ENCODE measurements at places on chromosomes 7 and 10.
A peak's percentile ranks its signal among the peaks of the same experiment; 100 is the strongest.

DNA sequence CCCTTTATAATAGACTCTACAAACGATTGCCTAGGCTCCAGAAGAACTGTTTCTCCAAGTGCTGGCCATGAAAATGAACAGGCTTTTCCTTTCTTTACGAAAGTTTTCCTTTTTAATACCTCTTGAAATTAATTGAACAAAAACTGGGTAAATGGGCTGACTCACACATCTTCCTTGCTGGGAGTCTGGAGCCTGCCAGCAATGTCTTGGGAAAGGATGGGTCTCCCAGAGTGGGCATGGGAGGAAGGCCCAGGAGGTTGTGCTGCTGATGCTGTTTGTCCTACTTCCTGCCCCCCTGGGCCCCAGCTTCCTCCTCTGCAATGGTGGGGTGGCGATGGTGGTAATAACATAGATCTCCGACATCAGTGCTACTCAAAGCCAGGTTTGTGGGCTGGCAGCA, 174.1 kb downstream of the RPS24 start:
- DNase-seq = no peak

GRCh38 chr7:82714883-82715282, 271.3 kb upstream of the CACNA2D1 start:
- no peak for DNase-seq

DNA sequence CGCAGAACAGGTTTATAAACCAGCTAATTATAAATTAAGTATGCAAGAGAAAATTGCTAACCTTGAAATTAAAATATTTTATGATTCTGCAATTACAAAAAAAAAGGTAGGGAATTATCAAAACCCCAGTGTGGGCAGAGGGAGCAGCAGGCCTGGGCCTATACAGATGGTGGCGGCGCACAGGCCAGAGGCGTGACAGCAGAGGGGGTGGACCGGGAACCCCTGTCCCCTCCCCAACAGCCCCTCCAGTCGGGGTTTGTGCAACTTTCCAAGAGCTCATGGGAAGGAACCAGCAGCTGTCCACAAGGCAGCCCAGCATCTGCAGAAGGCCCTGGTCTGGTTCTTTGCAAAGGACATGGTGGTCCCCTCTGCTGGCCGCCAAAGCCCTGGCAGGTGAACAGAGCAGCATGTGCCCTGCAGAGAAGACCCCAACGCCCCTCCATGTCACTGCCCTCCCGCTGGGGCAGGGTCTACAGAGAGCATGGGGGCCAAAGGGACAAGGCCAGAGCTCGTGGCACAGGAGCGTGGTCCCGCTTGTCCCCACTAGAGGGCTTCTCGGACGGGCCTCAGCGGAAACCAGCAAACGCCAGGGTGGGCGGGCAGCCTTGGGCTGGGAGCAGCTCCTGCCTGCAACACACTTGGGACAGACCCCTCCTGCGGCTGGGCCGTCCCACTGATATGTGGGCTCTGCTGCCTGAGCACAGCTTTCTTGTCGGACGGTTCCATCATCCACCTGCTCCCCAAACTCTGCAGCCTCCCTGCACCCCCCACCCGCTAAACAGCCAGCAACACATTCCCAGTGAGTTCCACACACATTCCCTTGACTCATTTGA, 75.1 kb downstream of the EBF3 start:
- DNase-seq = no peak

DNA sequence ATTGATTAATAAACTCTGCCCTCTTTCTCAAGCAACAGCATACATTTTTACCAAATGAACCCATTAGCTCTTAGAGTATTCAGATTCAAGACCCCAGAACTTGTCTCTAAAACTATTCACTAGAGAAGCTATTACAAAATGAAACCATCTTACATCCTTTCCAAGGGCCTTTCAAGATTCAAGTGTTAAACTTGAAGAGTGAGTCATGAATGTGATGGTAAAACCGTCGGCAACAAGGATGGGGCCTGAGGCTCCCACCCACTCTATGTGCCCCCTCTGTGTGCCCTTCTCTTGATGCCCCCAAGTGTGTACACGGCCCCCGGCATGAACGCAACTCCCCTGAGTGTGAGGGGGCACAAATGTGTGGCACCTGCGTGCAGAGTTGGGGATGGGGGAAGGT, 46.4 kb downstream of the SFMBT2 start:
- no peak for DNase-seq

DNA sequence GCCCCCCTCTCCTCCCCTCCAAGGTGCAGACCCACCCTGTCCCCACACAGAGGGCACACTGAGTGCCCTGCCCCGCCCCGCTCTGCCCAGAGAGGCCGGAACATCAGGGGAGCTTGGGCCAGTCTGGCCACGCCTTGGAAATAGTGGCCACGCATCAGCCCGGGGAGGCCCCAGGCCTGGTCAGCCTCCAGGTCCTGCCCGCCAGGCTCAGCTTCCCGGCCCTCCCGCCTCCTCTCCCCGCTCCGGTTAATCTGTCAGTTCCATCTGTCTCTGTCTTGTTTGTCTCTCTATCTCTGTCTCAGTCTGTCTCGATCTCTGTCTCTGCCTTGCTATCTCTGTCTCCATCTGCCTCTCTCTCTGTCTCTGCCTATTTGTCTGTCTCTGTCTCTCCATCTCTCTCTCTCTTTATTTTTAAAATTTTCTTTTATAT, 28.9 kb upstream of the TNRC18 start:
- DNase-seq = no peak

DNA sequence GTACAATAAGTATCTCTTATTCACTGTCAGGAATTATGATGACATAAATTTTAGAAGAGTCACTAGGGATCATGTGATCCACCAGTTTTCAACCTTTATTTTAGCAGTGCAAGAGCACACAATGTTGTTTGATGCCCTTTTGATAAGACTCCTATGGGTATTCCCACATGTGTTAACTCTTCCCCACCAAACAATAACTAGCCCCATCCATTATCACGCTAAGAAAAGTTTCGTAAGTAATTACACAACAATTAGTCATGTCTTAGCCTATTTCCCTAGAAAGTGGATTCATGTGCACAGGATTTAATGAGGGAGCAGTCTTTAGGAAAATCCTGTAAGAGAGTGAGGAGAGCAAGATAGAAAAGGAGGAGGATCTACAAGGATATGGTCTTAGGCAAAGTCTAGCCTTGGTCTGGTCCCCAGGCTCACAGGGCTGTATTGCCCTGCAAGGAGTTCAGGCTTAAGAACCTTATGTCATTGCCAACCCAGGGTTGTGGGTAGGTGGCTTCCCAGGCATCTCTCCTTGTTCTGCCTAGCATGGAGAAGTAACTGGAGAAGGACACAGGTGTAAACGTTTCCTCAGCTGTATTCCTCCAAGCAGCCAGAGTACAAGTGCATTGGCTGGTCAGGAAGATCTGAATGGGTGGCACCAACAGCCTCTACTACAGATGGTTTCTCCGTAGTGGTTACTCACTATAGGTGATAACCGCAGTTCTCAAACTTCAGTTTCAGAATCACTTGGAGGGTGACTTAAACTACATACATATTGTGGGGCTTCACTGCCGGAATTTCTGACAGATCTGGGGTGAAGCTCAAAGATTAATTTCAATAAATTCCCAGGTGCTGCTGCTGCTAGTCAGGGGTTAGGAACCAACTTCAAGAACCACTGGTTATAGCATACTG, 574.5 kb downstream of the SUGCT start:
- DNase-seq = no peak

DNA sequence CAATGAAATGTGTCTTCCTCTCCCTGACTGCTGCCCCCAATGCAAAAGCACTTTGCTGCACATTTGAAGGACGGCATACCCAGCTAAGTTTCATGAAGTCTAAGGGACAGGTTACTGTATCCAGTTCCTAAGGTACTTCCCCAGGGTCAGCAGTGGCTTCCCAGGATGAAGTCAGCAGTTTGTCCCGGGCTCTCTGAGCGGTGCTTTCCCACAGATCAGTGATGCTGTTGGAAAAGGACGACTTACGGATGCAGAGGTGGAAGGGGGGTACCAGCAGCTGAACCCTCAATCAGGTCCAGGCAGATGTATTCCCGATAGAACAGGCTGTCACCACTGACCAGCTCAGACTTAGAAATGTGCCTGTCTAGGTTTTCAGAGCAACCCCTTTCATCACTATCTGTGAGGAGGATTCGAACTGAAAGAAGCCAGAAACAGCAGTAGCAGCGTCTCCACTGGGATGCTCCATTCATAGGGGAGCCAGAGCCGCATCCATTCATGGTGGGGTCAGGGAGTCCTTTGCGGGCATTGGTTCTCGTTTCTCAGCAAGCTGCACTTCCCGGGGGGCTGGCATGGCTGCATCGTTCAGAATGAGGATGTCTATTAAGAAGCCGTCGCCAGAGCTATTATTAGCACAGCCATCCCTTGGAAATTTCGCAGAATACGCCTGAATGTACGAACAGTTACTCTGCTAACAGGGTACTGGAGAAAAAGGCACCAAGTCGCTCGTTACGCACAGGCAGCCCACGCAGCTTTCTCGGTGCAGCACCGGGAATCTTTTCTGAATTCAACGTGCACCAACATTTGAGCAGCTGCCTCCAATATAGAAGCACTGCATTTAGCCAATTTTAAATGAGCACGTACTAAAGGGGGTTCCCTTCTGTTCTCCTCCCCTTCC, 303.7 kb downstream of the PRPF18 start:
- peak; percentile 37 for DNase-seq

GRCh38 chr10:84160663-84161362, 12.8 kb upstream of the GPR15LG start:
- DNase-seq = no peak

DNA sequence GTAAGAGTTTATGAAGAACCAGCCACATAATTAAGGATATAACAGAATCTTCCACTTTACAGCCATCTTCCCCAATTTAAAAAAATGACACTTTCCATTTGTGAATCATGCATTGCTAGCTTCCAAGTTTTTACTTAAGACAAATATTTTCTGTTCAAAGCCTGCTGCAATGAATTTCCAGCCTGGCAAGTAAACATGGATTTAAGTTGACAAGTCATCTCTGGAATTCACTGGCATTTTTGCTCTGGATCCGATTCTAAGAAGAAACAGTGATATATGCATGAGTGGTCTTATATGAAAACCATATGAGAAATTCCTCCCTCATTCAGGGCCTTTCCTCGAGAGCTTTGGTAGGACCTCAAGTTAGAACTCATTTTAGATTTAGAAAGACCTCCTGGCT, 116.1 kb upstream of the CDCA7L start:
- no peak for DNase-seq

- DNase-seq = no peak
Measured at GRCh38 chr7:107284911-107285479, 116.2 kb downstream of the HBP1 start.

DNA sequence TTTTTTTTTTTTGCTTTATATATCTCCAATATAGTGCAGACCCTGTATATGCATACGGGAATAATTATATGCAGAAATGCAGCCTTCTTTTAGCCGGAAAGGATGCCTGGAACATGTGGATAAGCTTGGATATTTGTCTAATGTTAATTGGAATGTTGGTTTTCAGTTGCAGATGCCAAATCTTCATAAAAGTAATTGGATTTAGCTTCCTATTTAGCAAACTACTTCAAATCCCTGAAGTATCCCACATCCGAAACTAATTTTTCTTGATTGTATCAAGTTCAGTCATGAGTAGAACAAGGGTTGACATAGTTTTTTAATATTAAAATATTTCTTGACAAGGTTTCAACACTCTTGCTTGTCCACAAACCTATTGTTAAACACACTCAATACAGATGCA, 281.7 kb downstream of the BBS9 start:
- no peak for DNase-seq

GRCh38 chr10:76416642-76417041, 985.2 kb downstream of the LRMDA start:
- DNase-seq = no peak

DNA sequence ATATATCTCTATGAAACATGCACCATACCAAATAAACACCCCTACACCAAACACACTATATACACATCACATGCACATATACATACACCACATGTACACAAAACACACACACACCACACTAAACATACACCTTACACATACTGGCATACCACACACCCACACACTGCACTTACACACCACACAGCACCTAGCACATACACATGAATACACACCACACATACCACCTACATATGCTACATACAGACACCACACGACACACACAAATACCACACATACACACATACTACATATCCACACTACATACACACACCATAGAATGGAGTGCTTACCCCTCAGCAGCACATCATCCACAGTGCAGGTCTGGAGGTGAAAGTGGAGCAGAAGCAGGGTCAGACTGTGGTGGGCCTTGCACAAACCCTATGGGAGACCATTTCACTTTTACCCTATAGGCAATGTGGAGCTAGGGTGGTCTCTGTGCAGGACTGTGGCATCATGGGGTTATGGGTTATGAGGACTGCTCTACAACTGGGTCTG, 64.6 kb downstream of the WDFY4 start:
- DNase-seq = no peak

GRCh38 chr7:64687249-64687648, 21.3 kb downstream of the ZNF107 start:
- no peak for DNase-seq

- no peak for DNase-seq
Measured at GRCh38 chr7:140605337-140605736, 35.3 kb downstream of the DENND2A start.

DNA sequence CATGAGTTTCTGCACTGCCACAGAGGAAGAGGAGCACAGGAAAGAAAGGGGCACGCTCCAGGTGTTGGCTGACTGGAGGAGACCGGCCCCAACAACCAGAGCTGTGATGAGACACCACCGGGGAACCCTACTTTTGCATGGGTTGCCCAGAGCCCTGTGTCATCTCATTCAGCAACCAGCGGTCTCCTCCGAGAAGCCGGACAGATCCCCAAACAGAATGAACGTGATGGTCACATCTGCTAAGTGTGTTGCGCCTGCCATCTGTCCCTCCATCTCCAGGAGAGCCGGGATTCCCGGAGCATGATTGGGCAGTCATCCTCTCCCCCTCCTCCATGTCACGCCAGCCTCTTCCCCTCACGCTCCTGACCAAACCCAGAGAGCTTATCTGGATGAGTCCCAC, 22.9 kb downstream of the PARP12 start:
- DNase-seq = no peak

GRCh38 chr7:137110535-137110934, 233.0 kb downstream of the PTN start:
- no peak for DNase-seq

GRCh38 chr10:87863053-87863943, at the start of the genes KLLN and PTEN:
TSS of gene KLLN (minus strand) at chr10:87863533. CDS start at chr10:87862487, 1,046 bp downstream.
TSS of gene PTEN (plus strand) at chr10:87863625. CDS start at chr10:87864470, 845 bp downstream.
- peak; percentile 60 for DNase-seq

GRCh38 chr10:123557366-123558108, 108.6 kb upstream of the GPR26 start:
- DNase-seq = no peak

DNA sequence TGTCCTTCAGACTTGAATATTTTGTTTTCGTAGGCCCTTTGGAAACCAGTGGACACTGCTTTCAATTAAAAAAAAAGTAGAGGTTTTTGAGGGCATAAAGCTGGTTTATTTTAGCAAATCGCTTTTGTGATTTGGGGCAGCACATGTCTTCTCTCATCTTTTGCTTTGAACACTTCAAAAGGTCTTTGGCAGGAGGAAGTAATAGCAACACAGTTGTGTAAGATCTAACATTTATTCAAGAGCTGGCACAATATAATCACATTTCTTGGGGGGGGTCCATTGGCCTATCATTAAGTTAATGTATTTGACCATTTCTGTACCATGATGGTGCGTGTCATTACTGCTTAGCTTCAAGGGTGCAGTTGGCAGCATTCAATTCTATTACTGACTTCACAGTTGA, 42.4 kb downstream of the DYNC1I1 start:
- no peak for DNase-seq

All from NCI-H748 treated with DMSO at 0.1 percent for 48 hours (cell line).